ENCODE measurements at places on chromosomes 2 and 18.

DNA sequence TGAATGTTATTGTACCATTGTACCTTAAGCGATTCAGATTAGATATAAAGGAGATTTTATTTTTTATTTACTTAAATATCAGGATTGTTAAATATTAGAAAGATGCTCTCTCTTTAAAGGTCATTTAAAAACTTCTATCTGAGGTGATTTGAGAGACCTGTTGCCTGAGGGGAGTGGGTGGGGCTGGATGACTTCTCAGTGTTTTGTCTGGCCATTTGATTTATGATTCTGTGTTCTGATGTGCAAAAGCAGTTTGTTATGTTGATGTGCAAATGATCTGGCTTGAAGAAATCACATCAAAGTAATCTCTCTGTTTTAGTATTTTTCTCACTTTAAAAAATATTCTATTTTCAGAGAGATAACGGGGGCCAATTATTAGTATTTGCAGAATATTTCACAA lies 370.8 kb downstream of the NUP35 start:
- DNase-seq: no peak

GRCh38 chr2:24486636-24487205 lies 4.3 kb upstream of the NCOA1 start:
- no peak for DNase-seq

GRCh38 chr2:1140389-1141003 lies 189.8 kb downstream of the SNTG2 start:
- DNase-seq: no peak

GRCh38 chr2:158337018-158337417 lies 119.5 kb downstream of the CCDC148 start:
- no peak for DNase-seq

DNA sequence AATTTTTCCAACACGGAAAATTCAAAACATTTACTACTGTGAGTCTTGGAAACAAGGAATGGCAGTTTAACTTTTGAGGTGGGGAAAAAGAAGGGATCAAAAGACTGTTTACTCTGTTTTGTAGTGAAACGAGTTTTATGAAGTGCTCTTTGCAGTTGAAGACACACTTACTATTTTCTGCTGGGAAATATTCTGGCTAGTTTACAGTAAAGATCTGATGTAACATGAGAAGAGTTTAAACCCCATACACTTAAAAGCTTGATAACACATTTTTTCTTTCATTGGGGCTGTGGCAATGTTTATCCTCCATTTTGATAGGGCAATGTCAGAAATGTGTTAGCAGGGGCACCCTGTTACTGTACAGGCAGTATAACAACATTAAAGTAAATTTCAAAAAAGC lies 124.9 kb upstream of the SMAD7 start:
- no peak for DNase-seq

DNA sequence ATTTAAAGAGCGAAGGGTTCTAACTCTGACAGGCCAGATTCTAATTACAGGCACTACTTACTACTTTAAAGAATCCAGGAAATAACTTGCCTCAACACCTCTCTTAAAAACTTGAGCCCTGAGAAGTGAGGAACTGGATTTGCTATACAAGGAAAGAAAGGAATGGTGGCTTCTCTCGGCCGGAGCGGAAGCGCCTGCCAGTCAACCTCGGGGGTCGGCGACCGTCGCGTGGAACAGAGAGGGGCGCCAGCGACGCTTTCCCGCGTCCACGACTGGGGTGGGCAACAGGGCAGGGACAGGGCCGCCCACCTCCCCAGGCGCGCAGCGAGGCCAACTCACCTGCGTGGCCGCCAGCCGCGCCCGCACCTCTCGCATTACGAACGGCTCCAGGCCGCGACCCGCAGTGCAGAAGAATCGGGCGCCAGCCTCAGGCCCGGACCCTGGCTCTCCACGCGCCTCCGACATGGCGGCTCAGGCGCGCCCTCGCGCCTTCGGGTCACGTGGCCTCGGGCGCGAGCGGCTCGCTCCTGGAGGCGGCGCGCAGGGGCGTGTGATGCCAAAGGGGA lies at the start of gene THUMPD2:
Gene THUMPD2, minus strand, starts transcription at position 484 of the 566 bp plus-strand sequence. Its CDS starts 19 bp downstream, at position 465.
- DNase-seq: peak; percentile 30

DNA sequence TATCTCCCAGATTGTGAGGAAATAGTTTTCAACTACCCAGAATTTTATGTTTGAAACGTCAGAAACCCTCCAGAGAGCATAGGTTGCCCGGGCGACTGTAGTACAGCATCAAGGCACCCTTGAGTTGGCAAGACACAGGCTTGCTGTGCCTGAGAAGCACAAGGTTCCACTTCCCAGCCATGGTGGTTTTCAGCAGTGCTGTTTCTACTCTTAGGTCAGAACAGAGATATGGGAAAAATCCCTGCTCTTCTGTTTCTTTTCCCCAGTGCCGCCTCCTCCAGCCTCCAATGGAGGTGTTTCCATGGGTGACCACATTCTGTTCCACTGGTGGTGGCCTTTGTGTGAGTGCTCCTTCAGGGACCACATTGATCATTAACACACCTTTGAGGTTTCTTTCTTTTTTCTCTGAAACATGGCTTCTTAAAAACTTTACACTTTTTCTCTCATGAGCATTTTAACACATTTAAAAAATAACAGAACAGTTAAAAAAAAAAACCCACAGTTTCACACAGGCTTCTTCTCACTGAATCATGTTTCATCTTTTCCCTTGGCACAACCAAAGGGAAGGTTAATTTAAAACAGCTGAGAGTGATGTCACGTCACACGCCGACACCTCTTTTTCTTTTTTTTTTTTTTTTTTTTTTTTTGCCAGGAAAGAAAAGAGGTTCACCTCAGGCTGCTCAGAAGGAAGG lies 229.3 kb upstream of the HDAC4 start:
- no peak for DNase-seq

- no peak for DNase-seq
These were observed 7.2 kb upstream of the PROC start for GRCh38 chr2:127410871-127411652.

GRCh38 chr2:43725711-43726246 lies 48.1 kb upstream of the DYNC2LI1 start:
- no peak for DNase-seq

DNA sequence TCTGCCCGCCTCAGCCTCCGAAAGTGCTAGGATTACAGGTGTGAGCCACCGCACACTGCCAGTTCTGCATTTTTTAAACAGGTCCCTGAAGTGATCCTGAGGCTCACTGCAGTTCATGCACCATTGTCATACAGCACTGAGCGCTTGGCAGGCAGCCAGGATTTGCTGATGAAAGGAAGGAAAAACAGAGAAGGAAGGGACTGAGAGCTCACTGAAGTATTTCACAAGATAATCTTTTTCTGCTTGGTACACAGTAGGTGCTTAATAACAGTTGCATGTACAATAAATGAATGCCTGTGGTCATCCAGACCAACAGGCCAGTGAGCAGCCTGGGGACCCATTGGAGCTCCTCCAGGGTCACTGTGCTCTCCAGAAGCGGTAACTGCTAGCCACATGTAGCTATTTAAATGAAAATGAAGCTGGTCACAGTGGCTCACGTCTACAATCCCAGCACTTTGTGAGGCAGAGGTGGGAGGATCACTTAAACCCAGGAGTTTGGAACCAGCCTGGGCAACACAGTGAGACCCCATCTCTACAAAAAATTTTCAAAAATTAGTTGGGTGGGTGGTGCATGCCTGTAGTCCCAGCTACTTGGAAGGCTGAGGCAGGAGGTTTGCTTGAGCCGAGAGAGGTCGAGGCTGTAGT lies 33.1 kb upstream of the SMAD7 start:
- no peak for DNase-seq

GRCh38 chr2:114185501-114185900 lies 256.9 kb upstream of the DPP10 start:
- no peak for DNase-seq

GRCh38 chr2:241546771-241547498 lies 11.6 kb upstream of the BOK start:
- DNase-seq: no peak

- no peak for DNase-seq
These were observed 8.4 kb downstream of the POMC start for GRCh38 chr2:25159949-25160348.

DNA sequence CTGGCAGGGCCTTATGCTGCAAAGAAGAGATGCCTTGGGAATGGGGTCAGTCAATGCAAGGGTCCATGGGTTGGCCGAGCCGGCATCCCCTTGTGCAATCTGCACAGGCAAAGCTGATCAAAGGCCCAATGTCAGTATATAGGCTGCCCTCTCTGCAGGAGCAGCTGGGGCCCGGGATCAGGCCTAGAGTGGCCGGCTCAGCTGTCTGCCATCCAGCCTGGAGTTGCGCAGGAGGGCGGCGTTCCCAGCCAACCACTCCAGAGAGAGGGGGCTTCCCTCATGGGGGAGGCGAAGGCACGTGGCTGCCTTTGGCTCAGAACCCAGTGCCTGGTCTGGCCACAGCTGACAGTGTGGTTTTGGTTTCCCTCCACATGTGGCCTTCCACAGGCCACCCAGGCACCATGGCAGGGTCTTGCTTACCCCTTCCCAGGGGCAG lies 3.9 kb downstream of the INPP5D start:
- DNase-seq: no peak

DNA sequence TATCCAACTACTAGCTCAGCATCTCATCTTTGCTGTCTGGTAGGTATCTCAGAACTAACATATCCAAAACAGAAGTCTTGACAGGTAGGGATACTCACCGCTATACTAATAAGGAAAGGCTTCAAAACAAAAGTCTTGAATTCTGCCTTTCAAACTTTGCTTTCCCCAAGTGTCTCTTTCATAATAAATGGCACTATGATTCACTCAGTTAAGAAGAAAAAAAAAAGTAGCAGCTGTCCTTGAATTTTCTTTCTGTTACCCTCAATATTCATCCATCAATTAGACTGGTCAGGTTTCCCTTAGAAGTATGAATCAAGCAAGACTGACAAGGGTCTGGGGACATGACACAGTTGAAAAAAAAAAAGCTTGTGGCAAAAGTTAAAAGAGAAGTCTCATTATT lies 175.1 kb downstream of the GULP1 start:
- no peak for DNase-seq

- no peak for DNase-seq
These were observed 56.8 kb downstream of the SLC4A10 start for GRCh38 chr2:161681046-161681445.

DNA sequence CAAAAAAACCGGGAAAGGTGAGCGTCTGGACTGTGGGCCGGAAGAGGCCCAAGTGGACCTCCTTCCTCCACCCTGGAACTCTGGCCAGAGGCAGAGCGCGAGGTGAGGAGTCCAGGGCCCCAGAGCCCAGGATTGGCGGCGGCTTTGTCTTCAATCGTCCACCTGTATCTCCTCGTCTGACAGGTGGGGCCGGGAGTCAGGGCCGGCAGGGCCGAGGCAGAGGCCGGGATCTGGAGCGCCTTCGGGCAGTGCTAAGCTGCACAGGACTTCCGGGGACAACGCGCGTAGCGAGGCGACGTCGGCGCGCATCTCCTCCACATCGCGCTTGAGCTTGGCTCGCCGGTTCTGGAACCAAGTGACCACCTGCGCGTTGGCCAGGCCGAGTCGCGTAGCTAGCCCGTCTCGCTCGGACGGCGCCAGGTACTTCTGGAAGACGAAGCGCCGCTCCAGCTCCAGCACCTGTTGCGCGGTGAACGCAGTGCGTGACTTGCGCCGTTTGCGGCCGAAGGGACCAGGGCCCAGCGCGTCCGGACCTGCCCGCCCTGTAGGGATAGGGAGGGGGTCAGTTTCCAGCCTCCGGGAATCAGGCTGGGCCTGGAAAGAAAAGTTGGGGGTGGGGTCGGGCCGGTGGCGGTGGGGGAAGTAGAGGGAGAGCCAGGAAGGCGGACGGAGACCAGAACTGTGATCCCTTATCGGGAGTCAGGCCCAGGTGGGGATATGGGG lies 1.5 kb downstream of the LBX2 start:
- DNase-seq: no peak

GRCh38 chr18:61941948-61942471 lies 49.2 kb upstream of the RNF152 start:
- no peak for DNase-seq

GRCh38 chr2:61538920-61539520 lies 864 bp upstream of the XPO1 start:
- DNase-seq: peak; percentile 25

DNA sequence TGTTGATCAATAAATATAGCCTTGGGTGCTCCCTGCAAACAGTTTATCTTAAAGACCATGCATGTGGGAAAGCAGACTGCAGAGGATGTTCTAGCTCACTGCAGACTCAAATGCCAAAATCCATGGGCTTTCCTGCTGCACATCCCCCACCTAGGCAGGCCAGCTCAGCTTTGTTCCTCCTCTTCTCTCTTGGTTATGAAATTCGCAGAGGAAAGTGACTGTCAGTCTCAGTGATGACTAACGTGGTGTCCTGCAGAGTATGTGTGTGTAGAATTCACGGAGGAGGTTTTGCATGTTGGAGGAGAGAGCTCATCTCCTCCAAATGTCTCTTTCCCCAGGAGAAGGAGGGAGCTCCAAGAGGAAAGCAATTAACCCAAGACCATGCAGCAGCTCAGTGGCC lies 21.4 kb upstream of the KCNS3 start:
- no peak for DNase-seq

DNA sequence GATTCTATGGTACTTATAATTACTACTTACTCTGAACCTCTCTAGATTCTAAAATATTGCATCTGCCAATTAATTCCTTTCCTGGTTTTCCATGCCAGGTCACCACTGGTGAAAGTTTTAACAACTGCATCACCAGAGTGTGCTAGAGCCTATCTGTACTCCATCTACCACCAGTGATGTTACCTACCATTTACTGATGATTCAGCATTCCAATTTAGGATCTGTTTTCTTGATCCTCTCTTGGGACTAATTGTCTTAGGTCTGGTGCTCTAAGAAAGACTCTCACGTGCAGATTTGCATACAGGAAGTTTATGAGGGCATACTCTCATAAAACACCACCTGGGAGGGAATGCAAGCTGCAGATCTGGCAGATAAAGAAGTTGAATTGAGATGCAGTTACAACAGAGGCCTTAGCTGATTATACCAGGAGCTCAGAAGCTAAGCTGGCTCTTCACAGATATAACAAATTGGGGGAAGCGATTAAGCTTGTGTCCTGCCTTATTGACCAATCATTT lies 347.6 kb upstream of the VRK2 start:
- no peak for DNase-seq
